Activated CD8-positive, alpha-beta T cell treated with anti-CD3 and anti-CD28 coated beads for 36 hours (primary cell): ENCODE measurements at places on chromosomes 5 and 9. TPM values are rescaled to one million over a fixed set of nuclear protein-coding genes. Genes with fewer than 3 reads are reported as not detected.

DNA sequence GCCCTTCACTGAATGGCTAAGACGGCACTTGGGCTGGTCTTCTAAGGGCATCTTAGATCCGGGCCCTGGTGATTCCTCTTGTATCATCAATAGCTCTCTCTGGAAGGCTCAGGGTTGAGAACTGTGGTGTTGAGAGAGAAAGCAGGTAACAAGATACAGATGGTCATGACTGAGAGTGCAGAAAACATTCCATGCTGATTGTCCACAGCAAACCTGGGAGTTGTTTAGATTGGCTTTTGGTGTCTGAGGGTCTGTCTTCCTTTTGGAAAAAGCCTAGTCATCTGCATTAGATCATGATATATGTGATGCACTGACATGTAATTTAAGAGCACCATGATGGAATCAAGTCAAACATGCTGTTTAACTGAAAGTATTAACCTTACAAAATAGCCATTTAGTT lies 331.9 kb downstream of the ADAMTS6 start:
- H3K4me1 ChIP-seq: no peaks in the 10 kb centered on the region
- DNase-seq: no peak
- H3K27ac ChIP-seq: no peak overlapping the region
- no peak overlapping the region for H3K4me3 ChIP-seq

CYSRT1 gene
- total RNA-seq: not detected

DNA sequence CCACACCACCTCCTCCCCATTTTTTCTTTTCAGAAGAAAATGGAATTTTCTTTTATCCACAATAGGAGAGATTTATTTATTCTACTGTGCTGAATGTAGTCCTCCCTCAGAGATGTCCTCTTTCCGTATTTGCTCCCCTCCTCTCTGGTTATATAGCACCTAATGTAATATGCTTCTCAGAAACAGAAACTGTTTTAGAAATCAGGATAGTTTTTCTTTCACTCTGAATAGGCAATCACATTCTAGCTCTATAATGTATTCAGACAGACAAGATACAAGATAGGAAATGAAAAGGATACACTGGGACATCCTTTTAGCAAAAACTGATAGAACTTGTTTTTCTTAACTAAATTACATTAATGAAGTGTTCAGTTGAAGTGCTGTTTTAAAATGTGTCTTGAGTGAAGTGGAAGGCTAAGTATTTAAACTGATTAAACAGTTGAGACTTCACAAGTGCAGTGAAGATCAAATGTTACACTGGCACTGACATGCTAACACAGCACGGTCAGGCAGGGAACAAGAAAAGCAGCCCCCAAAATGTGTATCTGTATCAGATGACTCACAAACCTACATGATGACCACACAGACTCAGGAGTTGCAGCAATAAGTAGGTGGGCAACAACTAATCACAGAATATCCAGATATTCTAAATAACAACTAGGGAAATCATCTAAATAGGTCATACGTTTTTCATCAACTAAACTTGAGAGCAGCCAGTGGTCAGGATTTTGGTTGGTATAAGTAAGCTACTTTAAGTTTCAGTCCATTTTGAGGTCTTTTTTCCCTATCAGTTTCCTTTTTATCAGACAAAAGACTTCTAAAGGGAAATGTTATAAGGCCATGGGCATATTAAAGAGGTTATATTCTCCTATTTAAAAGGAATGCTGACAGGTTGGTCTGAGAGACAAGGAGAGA lies 260.4 kb downstream of the MLLT3 start:
- H3K27me3 ChIP-seq: no peaks in the 10 kb centered on the region
- peak overlapping the region; percentile 75 for H3K27ac ChIP-seq
- peak overlapping the region; percentile 9 for H3K4me3 ChIP-seq
- peaks cover 46% of the 10 kb centered on the region for H3K36me3 ChIP-seq

YIPF5 gene
- 38.5 TPM for total RNA-seq

SLC1A3 gene
- total RNA-seq: 0.74 TPM

- H3K27me3 ChIP-seq: no peaks in the 10 kb centered on the region
- peaks cover 31% of the 10 kb centered on the region for H3K4me1 ChIP-seq
- peak overlapping the region; percentile 96 for H3K27ac ChIP-seq
- peaks cover 23% of the 10 kb centered on the region for H3K36me3 ChIP-seq
- DNase-seq: peak; percentile 27
Measured at GRCh38 chr5:172959824-172960799, 888 bp downstream of the RPL26L1 start.
